Activated gamma-delta T cell (primary cell): ENCODE measurements at places on chromosomes 6 and 20.

- DNase-seq = no peak
These were observed 112.2 kb upstream of the ARMC2 start for GRCh38 chr6:108736002-108736361.

GRCh38 chr6:134175532-134176263, 123.3 kb upstream of the SLC2A12 start:
- DNase-seq = no peak

- DNase-seq = no peak
These were observed 293.0 kb downstream of the ADGB start for GRCh38 chr6:146891615-146892265.

DNA sequence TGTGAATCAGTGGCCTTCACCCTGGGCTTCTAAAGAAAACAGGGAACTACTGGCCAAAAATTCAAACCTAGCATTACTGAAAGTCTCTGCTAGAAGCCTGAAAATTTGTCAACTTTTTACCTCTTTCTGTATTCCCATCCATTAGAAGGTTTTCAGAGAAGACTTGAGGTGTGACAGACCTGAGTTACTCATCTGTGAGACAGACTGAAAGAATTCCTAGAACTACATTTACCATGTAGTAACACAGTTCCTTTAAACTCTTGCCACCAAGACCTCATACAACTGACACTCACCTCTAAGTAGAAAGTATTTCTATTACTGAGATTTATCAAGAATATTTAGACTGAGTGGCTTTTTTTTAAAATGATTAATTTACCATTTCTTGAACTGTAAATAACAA, 4.5 kb downstream of the DPM1 start:
- DNase-seq = no peak

GRCh38 chr6:169559592-169559991, 142.2 kb downstream of the WDR27 start:
- DNase-seq = no peak

GRCh38 chr20:669573-669972, 6.0 kb downstream of the SCRT2 start:
- DNase-seq = no peak

GRCh38 chr6:139166956-139167313, 32.1 kb downstream of the HECA start:
- no peak for DNase-seq

- no peak for DNase-seq
These were observed 51.5 kb downstream of the COL19A1 start for GRCh38 chr6:69917834-69918233.

DNA sequence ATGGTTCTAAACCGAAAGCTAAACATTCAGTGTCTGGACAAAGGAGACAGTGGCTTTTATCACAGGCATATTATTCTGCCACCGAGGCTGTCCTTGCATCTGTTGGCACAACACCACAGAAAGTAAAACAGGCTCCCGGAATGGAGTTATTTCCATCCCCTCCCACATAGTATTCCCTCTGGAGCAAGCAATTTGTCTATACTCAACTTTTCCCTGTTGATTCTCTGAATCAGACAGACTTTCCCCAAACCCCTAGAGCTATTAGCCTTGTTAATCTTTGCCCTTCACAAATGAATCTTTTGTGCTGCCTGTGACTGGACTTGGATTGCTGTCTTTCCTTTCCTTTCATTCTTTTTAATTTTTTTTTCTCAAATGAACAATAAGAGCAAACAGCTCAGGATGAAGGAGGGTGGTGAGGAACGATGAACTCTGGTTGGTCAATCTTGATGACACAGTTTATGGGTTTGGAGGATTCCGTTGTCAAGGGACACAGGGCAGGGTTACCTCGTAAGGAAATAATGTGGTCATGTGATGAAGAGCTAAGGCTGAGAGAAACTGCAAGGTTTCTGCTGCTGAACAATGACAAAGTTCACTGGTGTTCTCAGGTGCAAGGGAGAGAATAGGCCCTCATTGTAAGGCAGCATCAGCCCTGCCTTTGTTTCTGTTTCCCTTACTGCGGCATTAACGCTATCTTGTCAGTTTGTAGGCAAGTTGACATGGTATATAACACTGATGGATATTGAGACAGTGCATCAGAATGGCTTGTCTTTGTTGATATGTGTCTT, 275.0 kb upstream of the BMP2 start:
- no peak for DNase-seq

DNA sequence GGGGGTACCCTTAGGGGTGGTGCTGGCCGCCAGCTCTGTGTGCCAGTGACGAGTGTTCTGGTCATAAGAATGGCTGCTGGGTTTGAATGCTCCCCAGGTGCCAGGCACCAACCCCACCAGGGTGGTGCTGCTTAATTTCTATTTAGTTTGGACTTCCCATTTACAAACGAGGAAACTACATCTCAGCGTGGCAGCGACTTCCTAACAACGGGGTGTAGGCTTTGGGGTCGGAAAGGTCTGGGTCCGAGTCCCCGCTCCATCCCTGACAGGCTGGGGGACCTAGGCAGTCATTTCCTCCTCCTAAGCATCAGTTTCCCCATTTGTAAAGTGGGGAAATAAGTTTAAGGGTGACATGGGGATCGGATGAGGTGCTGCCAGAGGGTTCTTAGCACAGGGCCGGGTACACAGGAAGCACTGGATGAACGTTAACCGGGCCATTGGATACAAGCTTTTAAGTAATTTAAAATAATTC, 30.3 kb downstream of the CEBPB start:
- no peak for DNase-seq

DNA sequence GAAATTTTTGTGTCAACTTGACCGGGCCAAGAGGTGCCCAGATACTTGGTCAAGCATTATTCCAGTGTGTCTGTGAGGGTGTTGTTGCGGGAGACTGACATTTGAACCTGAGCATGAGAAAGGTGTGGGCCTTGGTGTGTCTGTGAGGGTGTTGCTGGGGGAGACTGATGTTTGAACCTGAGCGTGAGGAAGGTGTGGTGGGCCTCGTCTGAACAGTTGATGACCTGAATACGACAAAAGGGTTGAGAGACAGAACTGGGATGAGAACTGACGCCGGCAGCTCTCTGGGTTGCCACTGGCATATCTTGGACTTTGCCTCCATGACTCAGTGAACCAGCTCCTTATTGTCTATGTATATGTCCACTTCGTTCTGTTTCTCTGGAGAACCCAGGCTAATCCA, 240.5 kb downstream of the ERMARD start:
- no peak for DNase-seq

GRCh38 chr6:143062551-143062950, 1.9 kb downstream of the AIG1 start:
- no peak for DNase-seq

- no peak for DNase-seq
These were observed 421.0 kb downstream of the TENT5A start for GRCh38 chr6:81331526-81331925.

DNA sequence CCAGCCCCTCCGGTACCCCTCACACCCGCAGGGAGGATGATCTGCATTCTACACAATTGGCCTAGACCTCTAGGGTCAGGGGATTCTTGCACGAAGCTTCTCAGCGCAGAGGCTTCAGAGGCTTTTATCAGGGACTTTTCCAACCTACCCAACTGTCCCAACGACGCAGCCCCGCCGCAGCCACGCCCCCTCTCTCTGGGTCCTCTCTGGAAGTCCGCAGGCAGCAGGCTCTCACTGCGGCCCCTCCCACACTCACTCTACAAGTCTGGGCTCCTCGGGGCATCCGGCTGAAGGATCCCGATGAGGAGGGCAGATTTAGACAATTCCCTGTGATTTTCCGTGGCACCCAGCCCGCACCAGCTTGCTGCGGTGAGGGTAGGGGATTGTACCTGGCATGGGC, 227.7 kb upstream of the RNF24 start:
- DNase-seq = no peak

DNA sequence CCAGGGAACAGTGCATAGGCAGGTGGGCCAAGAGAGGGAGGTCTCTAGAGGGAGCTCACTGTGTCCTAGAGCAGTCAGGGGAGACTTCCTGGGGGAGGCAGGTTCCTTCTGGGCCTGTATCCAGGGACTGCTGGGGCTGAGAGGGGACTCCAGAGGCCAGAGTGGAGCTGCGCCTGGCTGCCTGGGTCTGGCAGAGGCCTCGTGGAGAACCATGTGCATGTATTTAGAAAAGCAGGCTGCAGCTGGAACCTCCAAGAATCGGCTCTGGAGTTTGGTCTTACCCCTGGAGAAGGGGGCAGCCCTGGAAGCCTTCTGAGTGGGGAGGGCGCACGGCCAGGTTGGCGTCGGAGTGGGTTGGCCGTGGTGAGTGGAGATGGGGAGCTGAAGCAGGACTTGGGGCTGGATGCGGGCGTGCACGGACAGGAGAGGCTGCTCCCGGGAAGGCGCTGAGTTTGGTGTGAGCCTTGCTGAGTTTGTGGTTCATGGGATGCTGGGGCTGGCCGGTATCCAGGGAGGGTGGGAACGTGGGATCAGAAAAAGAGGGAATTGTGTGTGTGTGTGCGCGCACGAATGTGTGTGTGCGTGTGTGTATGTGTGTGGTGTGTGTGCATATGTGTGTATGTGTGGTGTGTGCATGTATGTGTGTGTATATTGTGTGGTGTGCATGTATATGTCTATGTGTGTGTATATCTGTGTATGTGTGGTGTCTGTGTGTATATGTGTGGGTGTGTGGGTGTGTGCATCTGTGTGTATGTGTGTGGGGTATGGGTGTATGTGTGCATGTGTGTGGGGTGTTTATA, 10.8 kb downstream of the VSTM2L start:
- DNase-seq = no peak

GRCh38 chr20:2637246-2637645, 15.2 kb upstream of the NOP56 start:
- no peak for DNase-seq

DNA sequence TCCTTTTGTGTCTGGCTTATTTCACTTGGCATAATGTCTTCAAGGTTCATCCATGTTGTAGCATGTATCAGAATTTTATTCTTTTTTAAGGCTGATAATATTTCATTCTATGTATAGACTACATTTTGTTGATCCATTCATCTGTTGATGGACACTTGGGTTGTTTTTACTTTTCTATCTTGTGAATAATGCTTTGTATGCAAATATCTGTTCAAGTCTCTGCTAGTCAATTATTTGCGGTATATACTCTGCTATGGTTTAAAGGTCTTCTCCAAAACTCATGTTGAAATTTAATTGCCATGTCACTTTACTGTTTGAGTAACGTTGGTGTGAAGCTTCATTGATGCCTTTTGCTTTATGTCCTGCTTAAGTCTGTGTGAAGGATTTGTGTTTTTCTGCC, 27.5 kb downstream of the ECI2 start:
- DNase-seq = no peak

DNA sequence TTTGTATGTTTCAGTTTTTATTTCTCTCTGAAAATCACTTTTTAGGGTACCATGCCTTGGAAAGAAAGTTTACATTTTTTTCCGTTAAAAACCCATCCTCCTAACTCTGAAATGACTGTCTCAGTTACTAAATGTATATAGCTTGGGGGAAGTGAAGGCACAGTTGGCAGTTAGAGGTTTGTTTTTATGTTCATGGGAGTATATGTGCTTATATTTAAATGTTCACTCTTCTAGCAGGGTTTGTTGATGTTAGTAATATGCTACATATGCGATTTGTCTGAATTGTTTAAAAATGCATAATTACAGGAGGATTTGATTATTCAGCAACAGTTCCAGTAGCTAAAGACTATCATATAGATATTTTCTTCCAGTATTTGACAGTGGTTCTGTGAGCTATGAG, 31.1 kb downstream of the CDKAL1 start:
- no peak for DNase-seq

- no peak for DNase-seq
These were observed 12.0 kb downstream of the RNF8 start for GRCh38 chr6:37365791-37366190.

GRCh38 chr20:54941666-54942065, 466.3 kb downstream of the DOK5 start:
- DNase-seq = no peak

GRCh38 chr6:53209681-53210080, 61.0 kb upstream of the GCM1 start:
- DNase-seq = no peak

GRCh38 chr6:134533991-134534390, 216.1 kb upstream of the SGK1 start:
- DNase-seq = no peak

DNA sequence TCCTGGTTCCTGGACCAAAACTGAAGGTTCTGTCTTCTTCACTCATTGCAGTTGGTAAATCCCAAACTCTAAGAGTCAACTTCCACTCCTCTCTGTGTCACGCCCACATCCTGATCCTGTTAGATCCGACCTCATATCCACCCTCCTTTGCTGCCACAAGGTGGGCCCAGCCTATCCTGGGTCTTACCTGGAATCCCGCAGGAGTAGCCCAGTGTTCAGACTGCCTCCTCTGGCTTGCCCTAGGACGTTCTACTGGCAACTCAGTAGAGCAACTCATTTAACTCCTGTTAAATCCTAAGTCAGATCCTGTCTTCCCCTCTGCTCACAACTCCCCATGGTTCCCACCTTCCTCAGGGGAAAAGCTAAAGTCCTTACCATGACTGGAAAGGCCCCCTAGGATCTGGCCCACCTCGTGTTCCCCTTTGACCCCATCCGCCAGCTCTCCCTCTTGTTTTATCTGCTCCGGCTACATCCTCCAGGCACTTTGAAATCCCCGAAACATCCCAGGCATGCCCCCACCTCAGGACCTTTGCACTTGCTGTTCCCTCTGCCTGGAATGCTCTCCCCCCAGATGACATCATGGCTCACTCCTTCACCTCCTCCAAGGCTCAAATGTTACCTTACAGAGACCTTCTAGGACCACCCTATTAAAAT, 43.9 kb downstream of the TFEB start:
- DNase-seq = no peak

- DNase-seq = no peak
These were observed 101.1 kb downstream of the ZFAND3 start for GRCh38 chr6:37920667-37921066.

GRCh38 chr6:89562093-89562973, 76.2 kb downstream of the LYRM2 start:
- DNase-seq = no peak

DNA sequence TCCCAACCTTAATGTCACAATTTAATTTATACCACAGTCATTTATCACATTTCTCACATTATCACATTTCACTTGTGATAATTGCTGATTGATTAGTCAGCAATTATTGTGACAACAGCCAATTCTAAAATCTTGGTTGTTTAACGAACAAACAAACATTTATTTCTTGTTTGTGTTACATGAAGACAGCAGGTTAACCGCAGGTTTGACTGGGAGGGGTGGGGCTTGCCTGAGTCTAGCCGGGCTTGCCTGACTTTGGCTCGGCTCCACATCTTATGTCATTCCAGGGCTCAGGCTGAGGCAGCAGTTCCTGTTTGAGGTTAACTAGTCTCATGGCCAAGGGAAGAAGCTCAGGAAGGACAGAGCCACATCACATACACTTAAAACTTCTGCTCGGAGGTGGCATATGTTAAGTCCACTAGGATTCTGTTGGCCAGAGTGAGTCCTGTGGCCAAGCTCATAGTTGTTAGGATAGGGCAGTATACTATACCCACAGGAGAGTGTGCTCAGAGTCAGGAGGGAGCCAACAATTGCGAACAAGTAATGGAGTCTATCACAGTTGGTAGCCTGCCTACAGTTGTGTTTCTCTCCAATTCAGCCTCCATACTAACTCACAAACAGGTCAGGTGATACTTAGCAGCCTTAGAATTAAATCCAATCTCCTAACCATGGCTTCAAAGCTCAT, 90.0 kb upstream of the IFNGR1 start:
- no peak for DNase-seq
